ENCODE measurements at places on chromosomes 3 and 15. TPM values are rescaled to one million over a fixed set of nuclear protein-coding genes. Genes with fewer than 3 reads are reported as not detected.

GRCh38 chr15:66617137-66618090 is 51.6 kb upstream of the LCTL start:
- DNase-seq = no peak
- no peak overlapping the region for H3K4me3 ChIP-seq
- no peaks in the 10 kb centered on the region for H3K36me3 ChIP-seq
- peak overlapping the region; percentile 74 for H3K27ac ChIP-seq

GRCh38 chr3:45992821-45993221 is 2.8 kb downstream of the FYCO1 start:
- H3K36me3 ChIP-seq = no peaks in the 10 kb centered on the region
- peaks cover 82% of the 10 kb centered on the region for H3K4me1 ChIP-seq
- no peaks in the 10 kb centered on the region for H3K27me3 ChIP-seq
- H3K4me3 ChIP-seq = no peak overlapping the region
- peak overlapping the region; percentile 90 for H3K27ac ChIP-seq

DNA sequence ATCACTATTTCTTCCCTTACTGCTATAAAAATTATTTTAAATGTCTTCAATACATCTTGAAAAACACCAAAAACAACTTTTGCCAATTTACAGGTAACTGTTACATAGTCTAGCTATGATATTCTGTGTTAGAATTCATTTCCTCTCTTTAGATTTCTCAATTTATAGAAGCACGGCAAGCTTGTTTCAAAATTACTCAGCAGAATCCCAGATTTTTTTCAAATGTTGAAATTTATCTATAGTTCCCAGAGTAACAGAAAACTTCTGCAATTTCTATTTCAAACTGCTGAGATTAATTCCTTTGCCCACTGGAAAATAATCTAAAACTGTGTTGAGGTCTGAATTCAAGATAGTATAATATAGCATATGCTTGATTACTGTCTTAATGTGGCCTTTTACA is 41.2 kb downstream of the CCPG1 start:
- DNase-seq = no peak
- H3K4me1 ChIP-seq = no peaks in the 10 kb centered on the region
- no peak overlapping the region for H3K27ac ChIP-seq
- H3K4me3 ChIP-seq = no peak overlapping the region
- no peaks in the 10 kb centered on the region for H3K36me3 ChIP-seq
- H3K27me3 ChIP-seq = no peaks in the 10 kb centered on the region

DNA sequence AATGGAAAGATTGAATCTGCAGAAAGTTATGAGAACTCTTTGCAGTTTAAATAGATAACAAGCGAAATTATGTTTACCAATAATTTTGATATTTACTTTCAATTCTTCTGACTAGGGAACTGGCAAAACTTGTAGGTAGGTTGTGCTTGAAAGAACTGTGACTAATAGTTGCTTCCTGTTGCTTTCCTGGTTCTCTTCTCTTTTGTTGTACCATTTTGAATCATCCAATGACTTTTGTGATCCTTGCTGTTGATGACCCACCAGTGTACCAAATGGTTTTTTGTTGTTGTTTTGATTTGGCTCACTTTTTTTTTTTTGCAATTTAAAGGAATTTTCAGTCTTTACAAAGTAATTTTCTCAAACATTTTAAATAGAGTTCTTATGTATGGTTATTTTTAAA is 64.9 kb upstream of the DCBLD2 start:
- no peak for DNase-seq
- no peaks in the 10 kb centered on the region for H3K36me3 ChIP-seq
- H3K27me3 ChIP-seq = no peaks in the 10 kb centered on the region

- no peak for DNase-seq
- no peaks in the 10 kb centered on the region for H3K27me3 ChIP-seq
- H3K4me3 ChIP-seq = no peak overlapping the region
- peaks cover 6% of the 10 kb centered on the region for H3K36me3 ChIP-seq
Measured at GRCh38 chr15:66294932-66295235, 1.5 kb downstream of the DIS3L start.

DNA sequence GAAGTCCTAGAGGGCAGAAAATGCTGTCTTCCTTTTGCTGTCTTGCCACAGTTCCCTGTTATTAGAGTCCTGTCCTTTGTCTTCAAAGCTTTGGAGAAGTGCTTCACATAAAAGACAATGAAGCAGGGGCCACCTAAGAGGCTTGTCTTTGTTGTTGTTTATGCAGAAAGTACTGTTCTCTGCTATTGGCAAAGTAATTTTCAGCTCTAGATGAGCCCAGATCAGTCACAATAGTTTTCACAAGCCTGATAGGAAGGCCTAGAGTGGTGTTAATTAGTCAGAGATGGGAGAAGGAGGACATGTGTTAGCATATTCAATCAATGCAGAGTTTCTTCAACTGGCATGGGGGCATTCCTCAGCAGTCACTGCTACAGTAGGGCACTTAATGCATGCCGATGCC is 300.0 kb downstream of the PTPRG start:
- DNase-seq = no peak
- no peaks in the 10 kb centered on the region for H3K36me3 ChIP-seq
- H3K27ac ChIP-seq = no peak overlapping the region
- H3K27me3 ChIP-seq = no peaks in the 10 kb centered on the region
- no peaks in the 10 kb centered on the region for H3K4me1 ChIP-seq
- H3K4me3 ChIP-seq = no peak overlapping the region

GRCh38 chr3:188266562-188267274 is 112.8 kb downstream of the LPP start:
- no peak for DNase-seq
- no peaks in the 10 kb centered on the region for H3K4me1 ChIP-seq
- peak overlapping the region; percentile 62 for H3K27ac ChIP-seq
- H3K4me3 ChIP-seq = peak overlapping the region; percentile 4

DNA sequence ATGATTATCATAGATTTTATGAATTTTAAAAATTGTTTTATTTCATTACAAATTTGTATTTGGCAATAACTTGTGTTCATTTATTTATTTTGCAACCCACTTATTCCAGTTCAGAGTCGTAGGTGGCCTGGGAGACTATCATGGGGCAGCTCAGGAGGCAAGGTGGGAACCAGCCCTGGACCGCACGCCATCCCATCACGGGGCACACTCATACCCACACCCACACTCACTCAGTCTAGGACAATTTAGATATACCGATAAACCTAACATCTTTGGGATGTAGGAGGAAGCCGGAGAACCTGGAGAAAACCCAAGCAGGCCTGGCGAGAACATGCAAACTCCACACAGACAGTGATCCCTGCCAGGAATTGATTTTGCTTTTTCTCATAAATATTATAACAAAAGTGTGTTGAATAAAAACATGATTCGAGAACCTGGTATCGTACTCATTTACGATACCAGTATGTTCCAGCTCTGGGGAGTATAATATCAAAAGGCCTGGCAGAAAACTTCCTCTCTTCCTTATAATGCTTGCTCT is 205.3 kb downstream of the NFKBIZ start:
- no peaks in the 10 kb centered on the region for H3K27me3 ChIP-seq
- DNase-seq = no peak
- no peak overlapping the region for H3K4me3 ChIP-seq
- no peak overlapping the region for H3K27ac ChIP-seq

- H3K4me3 ChIP-seq = no peak overlapping the region
- H3K27ac ChIP-seq = no peak overlapping the region
- H3K27me3 ChIP-seq = no peaks in the 10 kb centered on the region
Measured at GRCh38 chr3:100868894-100869293, 124.3 kb downstream of the ABI3BP start.

- H3K27me3 ChIP-seq = no peaks in the 10 kb centered on the region
- H3K4me3 ChIP-seq = no peak overlapping the region
- DNase-seq = no peak
- H3K36me3 ChIP-seq = no peaks in the 10 kb centered on the region
Measured at GRCh38 chr3:46400000-46400734, 6.7 kb downstream of the CCR5AS start.

DNA sequence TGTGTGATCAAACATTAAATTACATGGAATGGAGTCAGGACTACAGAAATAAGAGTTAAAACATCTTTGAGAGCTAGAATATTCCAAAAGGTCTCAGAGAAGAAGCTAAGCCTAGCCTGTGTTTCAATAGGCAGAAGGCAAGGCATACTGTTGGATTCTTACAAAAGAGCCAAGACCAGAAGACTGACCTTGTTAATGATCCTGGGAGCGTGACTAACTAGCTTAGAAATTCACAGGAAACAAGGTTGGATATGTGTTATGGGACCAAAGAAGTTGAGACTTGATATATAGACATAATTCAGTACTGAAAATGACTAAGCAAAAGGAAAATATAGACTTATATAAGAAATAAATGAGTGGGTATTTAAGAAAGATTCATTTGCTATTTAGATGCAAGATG is 50.1 kb downstream of the FEZF2 start:
- H3K4me1 ChIP-seq = no peaks in the 10 kb centered on the region
- no peak for DNase-seq
- no peaks in the 10 kb centered on the region for H3K36me3 ChIP-seq
- H3K27me3 ChIP-seq = no peaks in the 10 kb centered on the region
- H3K27ac ChIP-seq = no peak overlapping the region

DNA sequence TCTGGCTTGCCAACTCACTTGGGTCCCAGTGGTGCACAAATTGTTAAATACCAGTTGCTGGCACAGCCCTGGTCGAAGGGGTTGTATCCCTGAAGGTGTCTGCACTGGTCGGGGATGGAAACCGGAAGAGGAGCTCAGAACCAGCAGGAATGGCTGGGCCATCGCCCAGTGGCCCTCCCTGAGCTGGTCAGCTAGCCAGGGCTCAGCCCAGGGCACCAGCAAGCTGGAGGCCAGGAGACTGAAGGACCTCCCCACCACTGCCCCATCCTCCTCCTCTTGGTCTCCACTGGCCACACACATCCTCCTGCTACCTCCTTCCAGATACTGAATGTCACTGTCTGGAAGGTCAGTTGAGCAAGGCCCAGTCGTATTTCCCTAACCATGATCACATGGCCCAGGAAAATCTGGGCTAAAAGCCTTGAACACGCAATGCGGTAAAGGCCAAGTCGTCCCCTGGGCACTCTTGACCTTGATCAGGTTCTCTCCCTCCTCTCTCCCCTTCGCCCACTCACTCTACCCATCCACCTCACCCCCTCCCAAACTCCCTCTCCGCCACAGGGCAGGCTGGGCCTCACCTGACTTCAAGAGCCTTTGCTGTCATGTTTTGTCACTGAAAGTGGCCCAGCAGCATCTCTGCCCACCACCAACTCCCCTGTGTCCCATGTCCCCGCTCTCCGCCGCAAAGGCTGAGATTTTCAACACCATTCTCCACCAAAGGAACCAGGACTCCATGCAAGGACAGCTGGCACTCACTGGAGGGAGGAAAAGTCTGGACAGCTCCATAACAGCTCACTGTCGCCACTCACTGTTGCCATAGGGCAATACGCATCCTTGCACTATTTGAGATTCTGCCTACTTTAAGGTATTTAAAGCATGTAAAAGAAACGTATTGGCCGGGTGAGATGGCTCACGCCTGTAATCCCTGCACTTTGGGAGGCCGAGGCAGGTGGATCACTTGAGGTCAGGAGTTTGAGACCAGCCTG is 12.1 kb downstream of the ZDHHC19 start:
- H3K27me3 ChIP-seq = no peaks in the 10 kb centered on the region
- no peaks in the 10 kb centered on the region for H3K36me3 ChIP-seq
- H3K27ac ChIP-seq = no peak overlapping the region

GRCh38 chr15:52115598-52116427 is 3.2 kb upstream of the BCL2L10 start:
- no peak for DNase-seq
- peaks cover 4% of the 10 kb centered on the region for H3K4me1 ChIP-seq
- peaks cover 23% of the 10 kb centered on the region for H3K27me3 ChIP-seq
- H3K4me3 ChIP-seq = no peak overlapping the region
- no peak overlapping the region for H3K27ac ChIP-seq

- DNase-seq = no peak
- no peaks in the 10 kb centered on the region for H3K36me3 ChIP-seq
- H3K4me1 ChIP-seq = no peaks in the 10 kb centered on the region
- H3K4me3 ChIP-seq = no peak overlapping the region
Measured at GRCh38 chr3:41836360-41837134, 125.4 kb downstream of the ULK4 start.

- H3K27ac ChIP-seq = peak overlapping the region; percentile 55
- H3K36me3 ChIP-seq = peaks cover 55% of the 10 kb centered on the region
- H3K4me3 ChIP-seq = no peak overlapping the region
- DNase-seq = no peak
- no peaks in the 10 kb centered on the region for H3K27me3 ChIP-seq
Measured at GRCh38 chr15:90960298-90961091, 5.8 kb downstream of the RCCD1 start.

- H3K36me3 ChIP-seq = no peaks in the 10 kb centered on the region
- H3K4me3 ChIP-seq = no peak overlapping the region
- H3K27ac ChIP-seq = no peak overlapping the region
- no peak for DNase-seq
- no peaks in the 10 kb centered on the region for H3K4me1 ChIP-seq
Measured at GRCh38 chr15:36458411-36458810, 121.0 kb upstream of the CDIN1 start.

DNA sequence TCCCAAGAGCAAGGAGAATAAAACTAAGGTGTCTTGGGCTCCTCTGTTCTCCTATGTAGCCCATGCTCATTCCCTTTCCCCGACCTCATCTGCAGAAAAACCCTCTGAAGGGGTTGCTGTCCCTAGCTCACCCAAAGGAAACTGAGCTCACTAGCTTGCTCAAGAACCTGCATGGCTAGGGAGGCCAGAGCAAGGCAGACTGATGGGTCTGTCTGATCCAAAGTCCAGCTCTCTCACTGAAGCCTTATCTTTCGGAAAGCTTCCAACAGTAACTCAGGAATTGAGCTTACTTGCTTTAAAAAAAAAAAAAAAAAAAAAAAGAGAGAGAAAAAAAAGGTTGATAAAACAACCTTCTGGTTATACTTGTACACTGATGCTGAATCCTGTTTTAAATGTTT is 141.4 kb upstream of the TOPAZ1 start:
- H3K4me3 ChIP-seq = no peak overlapping the region
- DNase-seq = no peak
- no peaks in the 10 kb centered on the region for H3K36me3 ChIP-seq
- peaks cover 6% of the 10 kb centered on the region for H3K4me1 ChIP-seq
- no peaks in the 10 kb centered on the region for H3K27me3 ChIP-seq

DNA sequence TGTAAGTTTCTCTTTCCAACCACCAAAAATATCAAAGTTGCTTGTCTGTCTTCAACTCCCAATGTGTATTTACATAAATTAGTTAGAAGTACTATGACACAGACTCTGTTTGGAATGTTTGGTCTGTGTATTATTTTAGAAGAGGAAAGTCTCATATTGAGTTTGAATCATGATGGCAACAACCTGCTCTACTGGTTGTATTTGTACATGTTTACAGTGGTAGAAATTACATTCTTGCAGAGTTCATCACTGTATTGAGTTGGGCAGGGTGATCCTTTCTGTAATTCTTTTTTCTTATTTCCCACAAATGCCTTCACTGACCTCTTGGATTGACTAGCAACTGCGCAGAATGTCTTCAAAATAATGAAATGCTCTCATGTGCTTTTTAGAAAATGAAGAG is 149.6 kb downstream of the CHL1 start:
- H3K4me1 ChIP-seq = no peaks in the 10 kb centered on the region
- H3K4me3 ChIP-seq = no peak overlapping the region
- no peak for DNase-seq
- peak overlapping the region; percentile 29 for H3K27ac ChIP-seq
- no peaks in the 10 kb centered on the region for H3K36me3 ChIP-seq

- H3K27me3 ChIP-seq = peaks cover 34% of the 10 kb centered on the region
- H3K36me3 ChIP-seq = no peaks in the 10 kb centered on the region
- H3K4me3 ChIP-seq = no peak overlapping the region
- peaks cover 19% of the 10 kb centered on the region for H3K4me1 ChIP-seq
Measured at GRCh38 chr15:88608607-88609181, 12.4 kb upstream of the AEN start.

GRCh38 chr15:31732726-31733125 is 297.6 kb upstream of the CHRNA7 start:
- H3K36me3 ChIP-seq = no peaks in the 10 kb centered on the region
- no peaks in the 10 kb centered on the region for H3K27me3 ChIP-seq
- DNase-seq = no peak
- no peak overlapping the region for H3K27ac ChIP-seq
- H3K4me1 ChIP-seq = no peaks in the 10 kb centered on the region
- H3K4me3 ChIP-seq = no peak overlapping the region

CHP1 gene
- 115 TPM for total RNA-seq

SYNPR gene
- total RNA-seq = not detected

ERICH6 gene
- not detected for total RNA-seq

CCR4 gene
- total RNA-seq = 0.27 TPM

C3orf20 gene
- total RNA-seq = not detected

Measured in esophagus squamous epithelium (tissue), 5 donors.